Hepatocyte (in vitro differentiated cells): ENCODE measurements at places on chromosomes 11 and 22. TPM values are rescaled to one million over a fixed set of nuclear protein-coding genes. Genes with fewer than 3 reads are reported as not detected.
A peak's percentile ranks its signal among the peaks of the same experiment; 100 is the strongest.

DNA sequence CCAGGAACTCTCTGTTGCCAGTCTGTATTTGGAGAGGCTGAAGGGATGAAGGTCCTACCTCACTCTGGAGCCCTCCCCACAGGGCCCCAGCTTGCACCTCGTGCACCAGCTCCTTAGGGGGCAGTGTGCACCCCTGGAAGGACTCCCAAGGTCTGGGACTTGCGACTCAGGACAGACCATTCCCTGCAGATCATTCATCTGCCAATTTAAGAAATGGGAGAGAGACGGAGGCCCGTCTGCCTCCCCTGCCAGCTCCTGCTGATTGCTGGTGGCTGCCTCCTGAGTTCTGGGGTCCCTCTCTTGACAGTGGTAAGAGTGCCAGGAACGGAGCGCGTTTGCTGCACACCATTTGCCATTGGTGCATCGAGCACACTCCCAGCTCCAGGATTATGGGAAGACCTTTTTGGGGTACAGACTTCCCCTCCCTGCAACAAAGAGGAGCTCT lies 27.4 kb upstream of the MALAT1 start:
- no peak overlapping the region for H3K4me3 ChIP-seq
- peak; percentile 75 for DNase-seq
- H3K4me1 ChIP-seq = peaks cover 28% of the 10 kb centered on the region
- no peaks in the 10 kb centered on the region for H3K36me3 ChIP-seq

DNA sequence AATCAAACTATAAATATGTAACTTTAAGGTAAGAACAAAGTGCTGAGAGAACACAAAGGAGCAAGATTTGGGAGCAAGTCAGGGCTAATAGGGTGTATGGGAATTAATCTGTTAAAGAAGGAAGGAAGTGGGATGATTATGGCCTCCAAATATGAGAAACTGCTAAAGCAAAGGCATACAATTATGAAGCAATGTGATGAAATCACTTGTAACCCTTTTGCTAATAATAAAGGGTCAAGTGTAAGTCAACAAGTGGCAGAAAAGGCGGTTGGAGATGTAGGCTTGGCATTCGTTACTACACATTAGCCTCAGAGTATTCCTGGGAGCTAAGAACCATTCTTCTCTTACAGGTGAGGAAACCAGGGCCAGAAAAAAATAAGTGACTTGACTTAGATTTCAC lies 1002.3 kb upstream of the TENM4 start:
- no peaks in the 10 kb centered on the region for H3K27me3 ChIP-seq
- DNase-seq = no peak
- no peaks in the 10 kb centered on the region for H3K4me1 ChIP-seq
- H3K27ac ChIP-seq = no peak overlapping the region
- no peak overlapping the region for H3K4me3 ChIP-seq
- no peaks in the 10 kb centered on the region for H3K36me3 ChIP-seq

DNA sequence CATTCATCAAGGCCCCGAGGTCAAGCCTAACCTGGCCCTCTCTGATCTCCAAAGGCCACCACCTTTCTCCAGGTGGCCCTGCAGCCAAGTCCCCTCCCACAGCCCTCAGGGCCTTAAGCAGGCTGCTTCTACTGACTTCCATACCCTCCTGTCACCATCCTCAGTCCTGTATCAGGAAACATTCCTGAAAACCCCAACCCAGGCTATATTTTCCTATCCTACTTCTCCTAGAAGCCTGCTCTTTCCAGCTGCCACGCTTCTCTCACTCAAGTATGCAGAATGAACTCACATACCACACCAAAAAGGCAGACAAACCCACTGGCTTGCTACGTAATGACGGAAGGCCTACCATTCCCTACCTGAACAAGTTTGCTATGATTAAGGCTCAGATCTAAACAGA lies 23.6 kb downstream of the MORC2 start:
- H3K4me1 ChIP-seq = no peaks in the 10 kb centered on the region
- peaks cover 3% of the 10 kb centered on the region for H3K36me3 ChIP-seq
- no peak overlapping the region for H3K27ac ChIP-seq
- no peak for DNase-seq

DNA sequence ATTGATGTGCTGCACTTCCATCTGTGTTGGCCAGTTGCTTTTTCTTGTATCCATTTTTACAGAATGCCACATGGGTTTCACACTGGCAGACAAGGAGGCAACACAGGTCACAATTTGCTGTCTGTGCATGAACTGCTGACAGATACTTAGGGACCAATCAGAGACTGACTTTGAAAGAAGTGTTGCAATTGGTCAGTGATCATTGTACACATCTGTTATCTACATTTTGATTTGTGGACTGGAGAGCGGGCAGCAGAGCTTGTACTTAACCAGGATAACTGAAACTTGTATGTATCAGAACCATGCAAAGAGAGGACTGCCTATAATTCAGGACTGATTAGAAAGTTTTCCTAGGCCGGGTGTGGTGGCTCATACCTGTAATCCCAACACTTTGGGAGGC lies 21.8 kb downstream of the PRR5 start:
- H3K27me3 ChIP-seq = no peaks in the 10 kb centered on the region
- no peaks in the 10 kb centered on the region for H3K36me3 ChIP-seq
- H3K4me1 ChIP-seq = peaks cover 32% of the 10 kb centered on the region
- no peak overlapping the region for H3K4me3 ChIP-seq
- H3K27ac ChIP-seq = no peak overlapping the region

DNA sequence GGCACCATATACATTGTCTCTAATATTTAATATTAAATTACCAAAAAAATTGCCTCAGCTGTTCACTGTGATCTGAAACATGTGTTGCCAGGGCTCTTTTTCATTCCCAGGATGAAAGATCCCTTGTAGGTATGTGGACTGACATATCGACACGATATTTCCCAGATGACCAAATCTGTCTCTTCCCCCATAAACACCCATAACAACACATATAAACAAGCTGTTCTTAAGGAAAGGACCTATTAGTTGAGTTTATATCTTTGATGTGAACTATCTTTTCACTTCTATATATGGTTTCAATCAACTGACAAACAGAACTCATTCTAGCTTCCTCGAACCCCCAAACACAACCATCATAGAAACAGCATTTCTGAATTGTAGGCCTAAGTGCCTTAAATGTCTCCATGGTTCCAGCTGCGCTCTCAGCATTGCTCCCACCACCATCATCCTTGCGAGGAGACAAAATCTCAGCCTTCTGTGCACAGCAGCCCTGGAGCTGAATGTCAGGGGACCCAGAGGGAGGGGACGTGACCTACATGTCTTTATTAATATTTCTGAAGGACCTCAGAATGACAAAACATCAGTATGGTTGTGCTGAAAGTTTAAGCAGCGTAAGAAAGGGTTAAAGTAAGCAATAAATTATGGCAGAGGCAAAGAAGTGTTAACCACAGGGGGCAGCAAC lies 67.0 kb downstream of the ETS1 start:
- H3K36me3 ChIP-seq = no peaks in the 10 kb centered on the region
- peaks cover 51% of the 10 kb centered on the region for H3K4me1 ChIP-seq
- H3K27ac ChIP-seq = peak overlapping the region; percentile 90
- H3K4me3 ChIP-seq = peak overlapping the region; percentile 82
- no peak for DNase-seq

GRCh38 chr11:132050577-132051165 lies 680.3 kb downstream of the NTM start:
- H3K36me3 ChIP-seq = no peaks in the 10 kb centered on the region
- H3K27me3 ChIP-seq = peaks cover 14% of the 10 kb centered on the region
- H3K4me3 ChIP-seq = no peak overlapping the region
- H3K4me1 ChIP-seq = no peaks in the 10 kb centered on the region
- no peak for DNase-seq
- no peak overlapping the region for H3K27ac ChIP-seq

MMP8 gene
- 0.37 TPM in 1 of 2 replicates, not detected in the other for total RNA-seq

- H3K4me3 ChIP-seq = no peak overlapping the region
- H3K27ac ChIP-seq = no peak overlapping the region
- H3K4me1 ChIP-seq = no peaks in the 10 kb centered on the region
- no peak for DNase-seq
- no peaks in the 10 kb centered on the region for H3K27me3 ChIP-seq
These were observed 316.6 kb upstream of the NCAM1 start for GRCh38 chr11:112644410-112645131.

DNA sequence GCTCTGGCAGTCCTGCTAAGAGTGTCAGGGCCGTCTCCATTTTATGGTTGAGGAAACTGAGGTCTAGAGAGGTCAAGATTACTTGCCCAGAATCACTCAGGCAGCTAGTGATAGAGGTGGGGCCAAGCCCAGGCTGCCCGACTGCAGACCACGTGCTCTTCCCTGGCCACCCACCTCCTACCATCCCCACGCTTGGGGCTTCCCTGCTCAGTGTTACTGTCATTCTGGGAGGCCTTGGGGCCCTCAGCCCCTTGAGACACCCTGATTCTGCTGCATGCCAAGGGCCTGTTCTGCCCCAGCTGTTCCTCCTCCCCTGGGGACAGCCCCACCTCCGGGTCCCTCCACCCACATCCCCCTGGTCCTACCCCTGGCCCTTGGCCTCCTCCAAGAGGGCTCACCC lies 17.2 kb upstream of the TAB1 start:
- no peak overlapping the region for H3K4me3 ChIP-seq
- no peaks in the 10 kb centered on the region for H3K36me3 ChIP-seq
- no peak overlapping the region for H3K27ac ChIP-seq
- no peak for DNase-seq
- H3K27me3 ChIP-seq = no peaks in the 10 kb centered on the region

GRCh38 chr22:46714550-46714949 lies 23.5 kb downstream of the CERK start:
- H3K4me1 ChIP-seq = no peaks in the 10 kb centered on the region
- H3K27ac ChIP-seq = no peak overlapping the region
- H3K4me3 ChIP-seq = no peak overlapping the region
- H3K27me3 ChIP-seq = no peaks in the 10 kb centered on the region
- H3K36me3 ChIP-seq = no peaks in the 10 kb centered on the region

DNA sequence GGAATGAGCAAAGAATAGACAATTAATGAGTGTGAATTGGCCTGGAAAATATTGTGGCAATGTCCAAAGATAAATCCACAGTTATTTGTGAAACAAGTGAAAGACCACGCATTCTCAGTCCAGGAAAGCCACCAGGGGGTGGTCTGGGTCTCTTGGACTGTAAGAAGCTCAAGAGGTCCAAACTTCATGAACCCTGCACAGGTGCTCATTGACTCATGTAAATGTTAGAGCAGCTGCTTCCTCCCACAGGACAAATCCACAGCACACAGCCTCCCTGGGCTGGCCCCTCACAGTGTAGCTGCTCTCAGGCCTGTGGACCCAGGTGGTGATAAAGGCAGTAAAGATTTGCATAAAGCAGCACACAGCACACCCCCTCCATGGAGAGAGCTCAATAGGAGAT lies 114.0 kb downstream of the ZNF280B start:
- H3K4me1 ChIP-seq = no peaks in the 10 kb centered on the region
- no peaks in the 10 kb centered on the region for H3K27me3 ChIP-seq
- peak; percentile 46 for DNase-seq
- H3K4me3 ChIP-seq = no peak overlapping the region
- no peaks in the 10 kb centered on the region for H3K36me3 ChIP-seq

DNA sequence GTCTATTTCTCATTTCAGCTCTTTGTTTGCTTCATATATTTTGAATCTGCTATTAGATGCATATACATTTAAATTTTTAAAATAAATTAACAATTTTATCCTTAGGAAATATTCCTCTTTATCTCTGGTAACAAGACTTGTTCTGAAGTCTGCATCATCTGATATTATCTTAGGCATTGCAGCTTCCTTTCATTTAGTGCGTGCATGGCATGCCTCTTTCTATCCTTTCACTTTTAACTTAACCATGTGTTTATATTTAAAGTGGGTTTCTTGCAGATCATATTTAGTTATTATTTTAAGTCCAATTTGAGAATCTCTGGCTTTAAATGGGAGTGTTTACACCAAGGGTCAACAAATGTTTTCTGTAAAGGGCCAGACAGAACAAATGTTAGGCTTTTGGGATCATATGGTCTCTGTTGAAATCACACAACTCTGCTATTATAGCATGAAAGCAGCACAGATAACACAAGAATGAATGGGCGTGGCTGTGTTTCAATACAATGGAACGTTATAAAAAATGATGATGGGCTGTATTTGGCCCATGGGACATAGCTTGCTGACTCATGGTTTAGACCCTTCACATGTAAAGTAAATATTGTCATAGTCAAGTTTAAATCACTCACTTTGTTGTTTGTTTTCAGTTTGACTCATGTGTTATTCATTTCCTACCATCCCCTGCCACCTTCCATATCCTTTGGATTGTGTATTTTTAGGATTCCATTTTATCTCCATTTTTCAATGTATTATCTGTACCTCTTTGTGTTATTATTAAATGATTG lies 83.9 kb upstream of the SNX19 start:
- H3K27me3 ChIP-seq = no peaks in the 10 kb centered on the region
- peak; percentile 56 for DNase-seq
- peaks cover 10% of the 10 kb centered on the region for H3K4me1 ChIP-seq

SCUBE2 gene
- total RNA-seq = 8.6 and 14.2 TPM in 2 replicates
